GM23338 (cell line): ENCODE measurements at places on chromosomes 4 and X.

GRCh38 chr4:173538148-173538908 lies 8.3 kb upstream of the HAND2 start:
- DNase-seq = peak; percentile 58

GRCh38 chrX:17597836-17598439 lies 139.4 kb upstream of the SCML1 start:
- no peak for DNase-seq

GRCh38 chrX:42128587-42128986 lies 205.2 kb upstream of the CASK start:
- DNase-seq = no peak

DNA sequence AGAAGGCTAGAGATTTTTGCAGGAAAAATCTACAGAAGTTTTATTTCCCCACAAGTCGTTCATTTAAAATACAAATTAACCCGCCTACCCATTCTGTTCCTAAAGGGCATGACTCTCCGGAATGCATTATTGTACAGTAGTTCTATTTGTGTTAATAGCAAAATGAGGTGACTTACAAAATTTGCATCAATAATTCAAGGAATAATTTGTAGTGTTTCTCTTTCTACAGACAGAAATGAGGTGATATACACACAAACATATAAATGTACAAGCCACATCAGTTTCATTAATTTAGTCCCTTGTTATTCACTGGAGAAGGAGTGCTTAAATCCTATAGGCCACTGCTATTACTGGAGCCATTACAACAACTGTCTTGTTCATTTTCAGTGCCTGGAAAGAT lies 501.3 kb upstream of the DIAPH2 start:
- DNase-seq = no peak

DNA sequence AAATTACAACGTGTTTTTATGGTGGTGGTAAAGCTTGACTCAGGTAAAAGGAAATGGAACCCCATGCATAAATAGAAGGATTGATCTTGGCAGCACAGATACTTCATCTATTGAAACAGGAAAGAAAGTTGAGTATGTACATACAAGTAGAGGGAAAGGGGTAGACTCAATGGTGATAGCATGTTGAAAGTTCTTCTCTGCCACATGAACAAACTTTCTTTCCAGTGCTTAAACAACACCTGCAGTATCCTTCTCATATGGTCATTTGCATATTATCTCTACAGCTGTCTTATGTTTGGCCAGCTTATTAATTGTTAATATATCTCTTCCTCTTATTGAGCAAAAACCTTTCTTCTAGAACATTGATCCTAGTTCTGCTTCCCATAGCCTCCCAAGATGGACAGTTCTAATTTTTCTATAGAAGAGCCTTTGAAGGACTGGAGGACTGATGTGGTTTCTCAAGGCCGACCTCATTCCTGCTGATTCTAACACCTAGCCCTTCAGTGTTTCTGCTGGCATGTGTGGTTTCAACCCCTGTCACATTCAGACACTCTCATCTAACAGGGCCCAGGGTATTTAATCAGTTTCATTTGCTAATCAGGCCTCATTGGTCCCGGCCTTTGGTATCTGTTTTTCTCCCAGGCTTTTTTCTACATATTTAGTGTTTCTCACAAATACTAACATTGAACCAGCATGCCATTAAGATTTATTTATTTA lies 108.1 kb upstream of the SPRY1 start:
- DNase-seq = no peak

DNA sequence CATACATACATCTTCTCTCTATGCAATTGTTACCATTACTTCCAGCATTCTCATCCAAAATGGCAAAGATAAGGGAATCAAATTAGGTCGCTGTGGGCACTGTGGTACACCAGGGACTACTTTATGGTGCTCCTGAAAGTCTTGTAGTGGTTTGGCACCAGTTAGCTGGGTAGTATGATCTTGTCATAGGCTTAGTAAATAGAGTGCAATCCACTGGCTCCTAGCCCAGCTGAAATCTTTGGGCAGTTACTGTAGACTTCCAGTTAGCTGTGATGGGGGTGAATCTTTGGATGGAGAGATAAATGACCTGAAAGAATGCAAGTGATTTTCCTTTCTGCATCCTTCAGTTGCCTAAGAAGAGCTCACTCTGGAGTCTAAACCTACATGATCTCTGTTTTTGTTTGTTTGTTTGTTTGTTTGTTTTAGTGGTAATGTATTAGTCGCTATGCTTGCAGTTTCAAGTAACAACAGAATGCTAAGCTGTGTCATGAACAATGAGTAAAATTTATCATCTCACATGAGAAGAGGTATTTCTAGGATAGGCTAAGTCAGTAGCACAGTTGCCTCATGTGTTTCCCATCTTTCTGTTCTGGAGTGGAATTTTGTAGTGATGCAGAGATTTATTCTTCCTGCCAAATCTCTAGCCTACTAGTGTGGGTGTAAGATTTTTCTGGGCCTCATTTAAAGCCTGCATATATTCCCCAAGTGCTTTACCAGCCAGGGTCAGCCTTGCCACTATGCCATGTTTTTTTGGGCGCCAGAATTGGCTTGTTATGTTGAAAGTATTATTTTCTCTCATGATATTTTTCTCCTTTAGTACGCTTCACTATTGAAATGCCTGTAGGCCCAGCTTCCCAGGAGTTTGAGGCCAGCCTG lies 24.2 kb downstream of the HERC3 start:
- DNase-seq = no peak

DNA sequence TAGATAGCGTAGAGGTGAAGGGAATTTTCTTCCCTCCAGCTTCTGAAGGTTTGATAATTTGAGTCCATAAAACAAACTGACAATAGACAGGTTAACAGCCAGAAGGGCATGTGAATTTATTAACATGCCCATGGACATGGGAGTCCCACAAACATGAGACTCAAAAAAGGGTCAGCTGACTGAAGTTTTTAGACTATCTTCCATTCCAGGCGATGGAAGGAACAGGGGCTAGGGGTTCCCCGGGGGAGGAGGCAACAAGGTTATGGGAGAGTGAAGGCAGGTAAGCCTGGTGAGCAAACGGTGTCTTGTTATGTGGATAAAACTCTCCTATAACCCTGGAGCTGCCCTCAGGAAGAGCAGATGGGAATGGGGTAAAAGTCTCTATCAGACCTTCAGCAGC lies 81.5 kb upstream of the SORBS2 start:
- DNase-seq = no peak

- no peak for DNase-seq
These were observed 143.7 kb downstream of the NEXMIF start for GRCh38 chrX:74781507-74782034.

DNA sequence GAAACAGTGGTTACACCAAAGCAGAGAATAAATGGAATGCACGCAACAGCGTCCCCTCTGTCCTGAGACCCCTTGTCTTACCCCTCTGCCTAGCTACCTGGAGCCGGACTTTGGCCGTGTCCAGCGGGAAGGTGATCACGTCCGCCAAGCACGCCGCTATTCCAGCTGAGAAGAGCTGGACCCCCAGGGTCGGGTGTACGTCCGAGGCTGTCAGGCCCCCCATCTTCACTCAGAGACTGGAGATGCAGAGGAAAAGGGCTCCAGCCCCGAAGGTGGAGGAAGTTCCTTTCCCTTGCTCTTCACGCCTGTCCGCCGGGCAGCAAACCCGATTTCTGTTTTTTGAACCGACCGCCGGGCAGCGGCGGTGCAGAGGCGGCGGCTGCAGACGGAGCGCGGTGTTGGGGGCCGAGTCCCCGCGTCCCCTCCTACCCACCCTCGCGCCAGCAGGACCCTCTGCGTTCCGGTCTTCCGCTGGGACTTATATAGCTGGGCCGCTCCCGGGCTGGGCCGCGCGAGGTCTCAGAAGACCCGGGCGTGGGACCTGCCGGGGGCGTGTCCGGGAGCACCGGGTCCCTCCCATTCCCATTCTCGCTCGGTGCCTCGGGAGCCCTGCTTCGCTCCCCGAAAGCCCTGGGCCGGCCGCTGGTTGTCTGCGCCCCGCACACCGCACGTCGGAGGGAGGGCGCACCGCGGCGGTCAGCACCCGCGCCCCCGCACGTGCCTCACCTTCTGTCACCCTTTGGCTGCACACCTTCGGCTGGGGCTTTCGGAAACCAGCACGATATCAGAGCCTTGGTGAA lies at the start of gene UCP1:
UCP1 (minus strand) TSS at position 455 of the 800 bp plus-strand sequence; CDS start at position 223, 232 bp downstream.
- DNase-seq = peak; percentile 85

GRCh38 chr4:64807821-64808220 lies 398.6 kb upstream of the TECRL start:
- no peak for DNase-seq

- DNase-seq = no peak
These were observed 151.3 kb downstream of the USP46 start for GRCh38 chr4:52507774-52508173.

- DNase-seq = no peak
These were observed 207.6 kb upstream of the PITX2 start for GRCh38 chr4:110830461-110830860.

DNA sequence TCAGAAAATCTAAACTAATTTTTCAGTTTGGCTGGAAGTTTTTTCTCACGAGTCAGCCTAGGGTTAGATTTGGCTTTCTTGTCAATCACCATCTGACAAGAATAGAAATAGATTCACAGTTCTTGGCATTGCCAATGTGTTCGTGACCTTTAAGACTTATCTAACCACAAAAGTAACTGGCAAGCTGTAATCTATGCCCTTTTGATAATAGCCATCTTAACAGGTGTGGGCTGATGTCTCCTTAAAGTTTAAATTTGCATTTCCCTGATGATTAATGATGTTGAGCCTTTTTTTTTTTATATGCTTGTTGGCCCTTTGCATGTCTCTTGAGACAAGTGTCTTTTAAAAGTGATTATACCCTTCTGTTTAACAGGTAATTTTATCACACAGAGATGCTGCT lies 460.3 kb upstream of the PRKX start:
- no peak for DNase-seq

GRCh38 chr4:30543057-30543456 lies 177.1 kb upstream of the PCDH7 start:
- no peak for DNase-seq

DNA sequence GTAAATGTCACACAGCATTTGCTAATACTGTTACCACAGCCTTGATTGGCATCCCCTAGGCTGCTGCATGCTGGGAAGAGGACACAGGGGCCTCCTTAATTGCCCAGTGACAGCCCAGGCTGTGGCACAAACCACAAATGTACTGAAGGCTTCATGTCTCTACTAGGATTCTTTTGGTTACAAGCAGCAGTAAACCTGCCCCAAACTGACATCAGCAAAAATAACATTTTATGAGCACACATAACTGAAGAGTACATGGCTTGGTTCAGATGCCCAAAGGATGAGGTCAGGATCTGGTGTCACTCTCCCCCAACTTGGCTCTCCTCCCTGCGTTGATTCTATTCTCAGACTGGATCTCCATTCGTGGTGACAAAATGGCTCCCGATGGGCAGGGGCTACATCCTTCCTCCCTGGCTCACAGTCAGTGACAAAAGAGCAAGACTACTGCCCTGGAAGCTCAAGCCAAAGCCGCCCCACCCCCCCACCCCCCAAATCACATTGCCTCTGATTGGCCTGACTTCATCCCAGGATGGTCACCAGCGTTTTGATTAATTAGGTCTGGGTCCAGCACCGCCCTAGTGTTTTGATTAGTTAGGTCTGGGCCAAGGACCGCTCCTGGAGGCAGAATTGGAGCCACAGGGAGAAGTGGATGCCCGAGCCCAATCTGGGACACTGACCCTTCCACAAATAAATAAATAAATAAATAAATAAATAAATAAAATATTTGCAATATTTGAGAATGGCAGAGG lies 180.5 kb upstream of the RBPJ start:
- no peak for DNase-seq

- peak; percentile 40 for DNase-seq
These were observed 694 bp downstream of the TBL1X start for GRCh38 chrX:9465380-9466123.

DNA sequence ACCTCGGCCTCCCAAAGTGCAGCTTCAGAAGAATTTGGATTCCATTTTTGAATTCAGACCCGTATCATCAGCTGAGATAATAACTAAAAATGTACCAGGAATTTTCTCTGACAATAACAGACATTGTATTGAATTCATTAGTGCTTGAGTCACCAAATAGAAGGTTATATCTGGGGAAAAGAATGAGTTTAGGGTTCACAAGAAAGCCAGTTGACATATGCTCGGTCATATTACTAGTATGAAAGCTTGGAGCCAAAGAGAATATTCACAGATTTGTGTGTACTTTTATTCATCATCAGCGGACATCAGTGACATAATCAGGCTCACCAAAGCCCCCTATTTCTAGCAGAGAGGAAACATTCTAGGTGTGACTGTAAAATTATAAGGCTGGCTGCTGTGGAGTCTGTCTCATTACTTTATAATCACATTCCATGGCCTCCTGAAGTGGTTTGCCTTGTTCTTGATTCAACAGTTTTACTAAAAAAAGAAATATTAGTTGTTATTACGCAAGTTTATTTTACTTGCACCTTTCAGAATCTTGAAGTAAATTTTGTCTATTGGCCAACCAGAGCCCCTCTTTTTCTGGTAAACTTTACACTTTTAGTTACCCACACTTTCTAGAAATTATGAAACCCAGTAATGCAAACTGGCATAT lies 14.6 kb upstream of the DCTD start:
- DNase-seq = no peak

DNA sequence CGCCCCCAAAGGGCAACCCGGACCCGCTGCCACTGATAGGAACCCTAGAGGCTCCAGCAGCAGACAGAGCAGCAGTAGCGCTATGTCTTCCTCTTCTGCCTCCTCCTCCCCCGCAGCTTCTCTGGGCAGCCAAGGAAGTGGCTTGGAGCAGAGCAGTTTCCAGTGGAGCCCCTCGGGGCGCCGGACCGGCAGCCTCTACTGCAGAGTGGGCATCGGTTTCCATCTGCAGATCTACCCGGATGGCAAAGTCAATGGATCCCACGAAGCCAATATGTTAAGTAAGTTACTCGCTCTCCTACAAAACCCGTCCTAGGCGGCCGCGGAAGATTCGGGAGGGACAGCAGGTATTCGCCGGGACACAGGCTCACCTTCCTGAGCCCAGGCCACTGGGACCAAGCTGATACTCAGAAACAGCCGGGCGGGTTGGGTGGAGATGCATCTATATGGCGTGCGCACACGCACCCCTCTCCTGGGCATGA lies 477 bp downstream of the FGF5 start:
- peak; percentile 49 for DNase-seq

DNA sequence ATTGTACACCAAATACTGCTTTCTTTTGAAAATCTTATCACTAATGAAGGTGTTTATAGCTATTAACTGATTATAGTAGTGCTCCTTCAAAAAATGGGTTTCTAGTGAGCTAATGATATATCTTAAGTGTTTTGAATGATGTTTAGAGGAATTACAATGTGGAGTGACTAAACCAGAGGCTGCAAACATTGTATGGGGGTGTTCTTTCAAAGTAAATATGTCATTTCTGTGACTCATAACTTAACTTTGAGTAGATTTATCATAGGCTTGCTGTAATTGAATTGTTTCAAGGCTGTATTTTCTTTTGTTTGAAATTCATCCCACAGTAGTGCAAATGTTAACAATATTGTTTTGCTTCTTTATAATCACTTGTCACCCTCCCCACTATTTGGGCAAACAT lies 141.6 kb downstream of the IL1RAPL2 start:
- DNase-seq = no peak

- no peak for DNase-seq
These were observed 230.3 kb upstream of the NEIL3 start for GRCh38 chr4:177079327-177079726.

- DNase-seq = no peak
These were observed 189.5 kb upstream of the ANKRD50 start for GRCh38 chr4:124902001-124902515.

GRCh38 chr4:575281-576141 lies 584 bp downstream of the TMEM271 start:
- peak; percentile 86 for DNase-seq

- peak; percentile 10 for DNase-seq
These were observed 171.2 kb downstream of the LDB2 start for GRCh38 chr4:16727218-16727617.
